ENCODE measurements at places on chromosomes 12 and 14.

- DNase-seq, result peak; percentile 49
Measured at GRCh38 chr12:52582971-52583456, 9.4 kb upstream of the KRT74 start.

GRCh38 chr14:91252871-91253794, 8.6 kb upstream of the GPR68 start:
- DNase-seq, result no peak

- no peak for DNase-seq
Measured at GRCh38 chr12:119301379-119301778, 33.1 kb upstream of the CCDC60 start.

DNA sequence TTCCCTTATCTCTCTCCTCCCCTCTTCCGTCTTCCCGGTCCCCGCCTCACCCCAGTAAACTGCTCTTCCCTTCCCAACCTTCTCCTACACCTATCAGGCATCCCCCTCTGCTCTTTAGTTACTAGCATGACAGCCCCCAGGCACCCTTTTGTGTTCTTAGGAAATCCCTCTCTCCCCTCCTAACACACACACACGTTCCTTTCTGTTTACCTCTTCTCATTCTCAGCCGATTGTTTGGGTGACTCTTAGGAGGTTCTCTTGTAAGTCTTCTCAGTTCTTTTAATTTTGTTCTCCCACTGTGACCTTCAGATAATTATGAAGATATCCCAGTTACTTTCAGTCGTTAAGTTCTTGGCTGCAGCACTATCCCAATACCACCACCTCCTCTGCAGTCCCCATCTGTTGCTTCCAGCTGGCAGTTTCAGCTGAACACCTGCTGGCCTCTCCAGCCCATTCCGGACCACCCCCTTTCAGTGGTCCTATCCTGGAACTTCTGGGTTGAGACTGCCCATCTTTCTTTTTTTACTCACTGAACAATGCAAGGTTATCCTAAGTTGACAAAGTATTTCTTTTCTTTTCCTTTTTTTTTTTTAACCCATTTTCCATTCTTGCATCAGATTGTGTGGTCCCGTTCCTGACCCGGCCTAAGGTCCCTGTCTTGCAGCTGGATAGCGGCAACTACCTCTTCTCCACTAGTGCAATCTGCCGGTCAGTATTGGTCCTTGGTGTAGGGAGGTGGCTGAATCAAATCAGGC, 711 bp downstream of the MARS1 start:
- DNase-seq, result no peak

DNA sequence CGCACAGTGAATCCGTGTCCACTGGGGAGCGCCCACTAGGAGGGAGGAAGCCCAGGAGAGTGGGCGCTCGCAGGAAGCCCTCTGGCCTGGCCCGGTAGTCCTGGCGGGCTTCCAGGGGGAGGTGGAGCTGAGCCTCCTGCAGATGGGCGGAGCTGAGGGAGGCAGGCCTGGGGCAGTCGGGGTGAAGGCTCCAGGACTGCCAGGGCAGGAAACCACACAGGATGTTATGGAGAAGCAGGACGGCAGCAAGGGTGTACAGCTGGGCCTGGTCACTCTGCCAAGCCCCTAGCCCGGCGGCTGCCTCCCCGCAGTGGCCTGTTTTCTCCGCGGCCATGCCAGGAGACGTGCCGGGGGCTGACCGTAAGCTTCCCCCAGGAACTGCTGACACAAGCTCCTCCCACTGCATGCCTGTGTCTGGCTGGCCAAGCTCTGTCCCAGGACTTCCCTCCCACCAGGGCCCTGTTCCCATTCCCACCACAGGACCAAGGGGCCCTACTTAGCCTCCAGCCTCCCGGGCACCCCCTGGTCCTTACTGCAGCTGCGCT, 143.4 kb upstream of the C14orf180 start:
- DNase-seq, result no peak

- DNase-seq, result no peak
Measured at GRCh38 chr12:10194160-10194670, 15.4 kb downstream of the TMEM52B start.

DNA sequence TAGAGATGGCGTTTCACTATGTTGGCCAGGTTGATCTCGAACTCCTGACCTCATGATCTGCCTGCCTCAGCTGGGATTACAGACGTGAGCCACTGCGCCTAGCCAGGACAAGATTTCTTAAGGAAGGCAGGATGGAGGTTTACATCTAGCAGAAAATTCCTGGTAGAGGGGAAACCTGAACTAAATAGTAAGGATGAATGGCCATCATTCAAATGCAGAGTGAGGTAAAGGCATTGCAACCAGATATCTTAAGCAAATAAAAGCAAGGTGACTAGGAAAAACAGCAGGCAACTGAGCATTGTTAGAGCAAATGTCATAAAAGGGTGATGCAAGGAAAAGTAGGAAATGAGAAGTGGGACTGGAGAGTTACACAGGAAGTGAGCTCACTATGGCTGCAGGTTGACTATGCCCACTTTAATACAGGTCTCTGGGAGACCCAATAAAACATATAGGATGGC, 133.0 kb downstream of the SOX5 start:
- no peak for DNase-seq

DNA sequence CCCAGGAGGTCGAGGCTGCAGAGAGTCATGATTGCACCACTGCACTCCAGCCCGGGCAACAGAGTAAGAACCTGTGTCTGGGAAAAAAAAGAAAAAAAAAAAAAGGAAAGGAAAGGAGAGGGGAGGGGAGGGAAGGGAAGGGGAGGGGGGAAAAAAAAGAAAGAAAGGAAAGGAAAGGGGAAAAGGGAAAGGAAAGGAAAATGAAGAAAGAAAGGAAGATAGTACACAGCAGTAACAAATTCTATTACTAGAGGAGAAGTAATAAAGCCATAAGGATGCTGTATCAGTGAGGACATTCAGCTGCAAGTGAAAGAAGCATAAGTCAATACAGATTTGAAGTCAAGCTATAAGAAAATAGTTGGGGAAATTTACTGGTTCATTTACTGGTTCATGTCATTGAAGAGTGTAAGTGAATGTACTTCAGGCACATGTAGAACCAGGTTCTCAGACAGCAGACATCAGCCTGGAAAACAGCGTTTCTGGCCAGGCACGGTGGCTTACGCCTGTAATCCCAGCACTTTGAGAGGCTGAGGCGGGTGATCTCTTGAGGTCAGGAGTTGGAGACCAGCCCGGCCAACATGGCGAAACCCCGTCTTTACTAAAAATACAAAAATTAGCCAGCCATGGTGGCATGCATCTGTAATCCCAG, 37.4 kb downstream of the NDUFA12 start:
- no peak for DNase-seq

DNA sequence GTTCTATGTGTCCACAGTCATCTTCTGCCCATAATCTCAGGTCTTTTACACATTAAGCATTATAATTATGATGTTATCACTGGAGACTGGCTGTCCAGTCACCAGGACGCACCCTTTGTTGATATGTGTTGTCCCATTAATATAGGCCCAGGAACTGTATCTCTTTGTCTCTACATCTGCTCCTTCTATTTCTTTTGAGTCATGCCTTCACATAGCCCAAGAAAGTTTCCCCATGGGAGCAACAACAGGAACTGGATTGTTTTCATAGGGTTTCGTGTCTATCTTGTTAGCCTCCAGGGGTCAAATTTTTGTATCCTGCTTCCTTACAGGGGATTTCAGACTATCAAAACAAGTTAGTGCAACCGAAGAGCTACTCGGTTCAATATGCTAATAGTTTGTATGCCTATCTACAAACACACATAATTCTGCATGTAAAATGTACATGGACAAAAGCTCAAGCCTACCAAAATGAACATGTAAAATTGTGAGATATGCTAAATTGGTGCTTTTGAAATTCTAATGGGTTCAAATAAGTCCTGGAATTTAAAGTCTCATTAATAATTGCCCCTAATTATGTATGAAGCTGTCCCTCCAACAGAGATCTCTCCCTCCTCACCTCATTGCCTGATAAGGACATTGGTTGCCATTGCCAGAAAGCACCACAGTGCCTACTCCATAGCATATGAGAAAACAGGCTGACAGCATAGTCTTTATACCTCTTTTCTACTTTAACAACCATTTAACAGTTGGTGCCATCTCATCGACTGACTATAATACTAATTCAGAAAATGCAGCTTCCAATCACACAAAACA, 99.8 kb upstream of the DIO2 start:
- no peak for DNase-seq

DNA sequence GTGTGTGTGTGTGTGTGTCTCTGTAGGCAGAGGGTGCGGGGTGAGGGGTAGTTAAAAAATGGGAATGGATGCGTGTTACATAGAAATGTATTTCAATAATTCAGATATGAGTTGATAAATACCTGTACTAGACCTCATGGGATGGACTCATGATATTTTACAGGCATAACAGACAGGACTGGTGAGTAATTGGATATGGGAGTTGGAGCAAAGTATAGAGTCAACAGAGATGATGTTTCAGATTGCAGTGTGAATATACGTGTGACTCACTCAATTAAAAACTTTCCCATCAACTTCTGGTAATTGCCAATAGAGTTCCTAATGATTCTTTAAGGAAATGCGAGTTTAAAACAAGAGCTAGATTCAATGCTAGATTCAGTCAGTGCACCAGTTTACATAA, 711.9 kb downstream of the C12orf50 start:
- no peak for DNase-seq

DNA sequence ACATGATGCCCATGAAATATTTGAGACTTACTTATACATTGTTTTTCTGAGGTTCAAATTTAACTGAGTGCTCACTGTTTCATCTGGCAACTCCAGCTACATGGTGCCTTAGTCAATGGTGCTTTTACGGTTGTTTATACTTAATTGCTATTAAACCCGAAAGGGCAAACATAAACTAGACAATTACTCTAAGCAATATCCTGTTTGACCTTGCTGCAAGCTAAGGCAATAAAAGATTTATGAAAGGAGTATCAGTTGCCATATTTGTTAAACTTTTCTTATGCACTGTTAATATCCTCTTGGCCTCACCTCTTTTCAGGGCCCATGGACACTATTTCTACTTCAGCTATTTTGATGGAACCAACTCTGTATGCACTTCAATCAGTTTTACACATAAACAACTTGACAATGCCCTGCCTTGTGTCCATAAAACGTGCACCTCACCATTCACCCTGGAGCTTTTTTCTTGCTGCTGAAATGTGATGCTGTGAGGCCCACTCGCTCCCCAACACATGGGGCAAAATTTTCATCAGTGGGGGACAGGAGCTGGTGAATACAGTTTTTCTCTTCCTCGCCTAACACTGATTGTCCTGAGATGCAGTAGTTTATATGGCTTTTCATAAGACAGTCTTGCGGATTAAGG, 64.1 kb upstream of the HIF1A start:
- DNase-seq, result no peak

GRCh38 chr12:64116969-64117368, 105.1 kb downstream of the KICS2 start:
- DNase-seq, result no peak

GRCh38 chr14:28603606-28604005, 163.0 kb upstream of the FOXG1 start:
- DNase-seq, result no peak

DNA sequence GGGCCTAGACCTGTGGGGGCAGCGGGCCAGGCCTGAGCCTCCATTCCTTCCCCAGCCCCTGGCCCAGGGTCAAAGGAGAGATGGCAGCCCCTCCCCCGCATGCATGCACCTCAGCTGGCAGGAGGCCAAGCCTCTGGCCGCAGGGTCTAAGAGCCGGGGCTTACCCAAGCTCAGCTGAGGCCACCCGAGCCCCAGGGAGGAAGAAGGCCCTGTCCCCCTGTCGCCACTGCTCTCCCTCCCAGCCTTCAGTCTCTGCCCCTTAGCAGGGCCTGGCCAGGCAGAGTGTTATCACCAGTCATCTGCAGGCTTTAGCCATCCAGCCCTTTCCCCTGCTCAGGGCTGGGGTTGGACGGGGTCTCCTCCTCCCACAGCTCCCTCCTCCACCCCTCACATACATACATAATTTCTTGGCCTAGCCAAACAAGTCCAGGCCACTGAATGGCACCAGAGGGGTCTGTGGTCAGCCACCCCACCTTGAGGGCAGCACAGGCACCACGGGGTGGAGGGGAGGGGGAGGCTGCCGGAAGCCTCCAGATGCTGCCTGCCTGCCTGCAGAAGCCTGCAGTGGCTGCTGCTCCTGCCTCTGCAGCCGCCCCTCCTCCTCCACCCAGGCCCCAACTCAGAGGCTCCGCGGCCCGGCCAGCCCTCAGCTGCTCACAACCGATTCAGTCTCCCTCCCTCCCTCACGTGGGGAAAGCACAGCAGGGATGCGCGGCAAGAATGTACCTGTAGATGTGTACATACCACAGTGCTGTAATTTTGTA, 22.8 kb downstream of the RAB35 start:
- no peak for DNase-seq

DNA sequence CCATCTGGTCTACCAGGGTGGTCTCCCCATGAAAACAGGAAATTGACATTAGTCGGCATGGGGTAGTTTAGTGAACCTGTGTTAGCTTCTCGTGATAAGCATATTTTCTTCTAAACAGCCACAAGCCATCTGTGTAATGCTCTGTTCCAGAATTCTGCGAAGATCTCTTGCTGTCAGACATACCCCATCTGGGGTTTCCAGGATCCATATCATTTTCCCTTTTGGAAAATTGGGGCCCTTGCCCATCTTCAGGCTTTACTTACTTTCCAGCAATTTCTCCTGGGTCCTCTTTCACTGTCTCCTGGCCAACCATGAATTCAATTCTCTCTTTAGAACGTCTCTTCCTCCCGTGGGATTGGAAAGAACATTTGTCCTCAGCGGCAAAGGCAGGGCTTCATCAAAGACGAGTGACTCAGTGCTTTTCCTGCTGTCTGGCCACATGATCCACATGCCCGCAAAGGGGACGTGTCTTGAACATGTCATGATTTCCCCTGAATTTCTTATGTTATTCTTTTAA, 21.4 kb upstream of the NCOR2 start:
- DNase-seq, result no peak

DNA sequence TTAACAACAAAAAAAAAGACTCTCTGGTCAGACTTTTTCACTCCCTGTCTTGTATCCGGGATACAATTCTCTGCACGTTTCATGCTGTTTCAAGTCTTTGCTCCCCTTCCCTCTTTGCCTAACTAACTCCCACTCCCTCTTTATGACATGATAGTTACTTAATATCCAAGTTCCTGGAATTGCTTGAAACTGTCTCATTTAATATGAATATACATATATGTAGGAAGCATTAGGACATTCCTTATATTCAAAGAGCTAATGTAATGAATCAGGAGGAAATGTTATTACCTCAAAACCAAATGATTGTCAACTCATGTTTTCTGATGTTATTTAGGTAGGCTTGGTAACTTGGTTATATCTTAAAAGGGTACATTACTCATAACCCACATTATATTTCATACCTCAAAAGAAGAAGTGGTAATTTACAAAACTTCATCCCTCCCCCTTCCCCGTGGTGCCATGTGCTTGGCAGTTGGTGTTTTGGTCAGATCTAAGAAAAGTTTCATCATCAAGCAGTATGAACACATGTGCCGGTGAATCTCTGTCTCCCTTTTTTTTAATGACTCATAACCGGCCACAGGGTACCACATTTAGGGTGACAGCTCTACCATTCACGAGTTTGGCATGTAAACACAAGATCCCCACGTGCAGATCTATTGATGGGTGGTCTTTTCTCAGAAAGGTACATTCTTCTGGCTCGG, 56.5 kb downstream of the HCAR2 start:
- DNase-seq, result peak; percentile 24

DNA sequence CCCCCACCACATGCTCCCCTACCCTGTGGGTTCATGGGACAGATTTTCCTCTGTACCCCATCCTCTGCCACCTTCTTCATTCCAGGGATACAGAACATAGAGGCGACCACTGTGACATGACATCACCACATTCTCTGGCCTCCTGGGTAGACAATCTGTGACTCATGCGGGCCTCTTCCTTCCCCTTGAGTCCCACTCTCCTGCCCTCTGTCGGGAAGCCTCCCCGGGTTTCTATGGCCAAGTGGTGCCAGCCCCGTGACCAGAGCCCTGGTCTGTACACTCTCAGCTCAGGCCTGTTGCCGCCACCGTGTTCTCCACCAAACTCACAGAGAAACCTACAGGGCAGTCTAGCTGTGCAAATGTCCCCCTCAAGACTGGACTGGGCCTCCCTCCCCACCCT, 8.0 kb downstream of the CLMN start:
- no peak for DNase-seq

Measured in activated naive CD8-positive, alpha-beta T cell treated with anti-CD3 and anti-CD28 coated beads, Interleukin-2, amount 50 U/mL, for 16 hours (primary cell).